COLO829 (cell line): ENCODE measurements at places on chromosomes 2 and 18.
A peak's percentile ranks its signal among the peaks of the same experiment; 100 is the strongest.

DNA sequence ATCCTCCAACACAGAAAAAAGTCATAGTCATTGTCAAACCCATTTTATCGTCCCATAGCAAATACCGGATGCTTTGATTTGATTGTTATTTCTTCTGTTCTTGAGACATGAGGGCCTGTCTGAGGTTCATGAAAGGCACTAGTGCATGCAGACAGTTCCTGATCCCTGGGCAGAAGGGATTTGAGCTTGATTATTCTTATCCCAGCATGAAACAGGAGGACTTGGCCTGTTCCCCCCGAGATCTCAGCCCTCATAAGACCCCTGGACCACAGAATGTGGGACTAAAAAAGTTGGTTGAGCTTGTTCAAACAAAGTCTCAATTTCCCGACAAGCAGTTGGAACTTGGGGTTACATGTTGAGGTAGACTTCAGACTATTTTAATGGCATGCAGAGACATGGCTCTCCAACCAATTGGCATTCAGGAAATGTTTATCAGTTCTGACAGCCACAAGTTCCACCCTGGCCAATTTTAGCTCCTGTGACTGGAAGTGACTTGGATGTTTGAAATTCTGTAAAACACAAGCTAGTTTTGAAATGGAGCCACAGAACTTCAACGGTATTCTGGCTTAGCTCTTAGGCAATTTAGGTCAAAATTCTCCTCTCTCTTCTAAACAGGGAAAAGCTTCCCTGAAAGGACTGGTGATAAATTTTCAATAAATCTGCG lies 366.9 kb upstream of the SLC14A2 start:
- no peak for DNase-seq

GRCh38 chr2:47695800-47696477 lies 87.0 kb upstream of the MSH6 start:
- DNase-seq: no peak

DNA sequence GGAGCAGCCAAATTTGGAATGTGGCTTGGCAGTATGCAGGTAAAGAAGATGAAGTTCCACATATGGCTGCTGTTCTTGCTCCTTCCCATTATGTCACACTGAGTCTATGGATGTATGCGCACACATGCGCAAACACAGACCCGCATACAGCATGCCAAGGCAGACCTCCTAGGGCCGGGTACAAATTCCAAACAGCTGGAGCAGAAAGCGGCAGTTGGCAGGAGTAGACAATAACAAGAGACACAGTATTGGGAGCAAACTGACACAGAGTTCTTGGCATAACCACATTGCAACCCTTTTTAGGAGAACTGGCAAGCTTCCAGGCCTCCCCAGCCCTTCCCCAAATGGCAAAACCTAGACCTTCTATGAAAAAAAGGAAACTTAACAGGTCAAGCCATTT lies 268.9 kb downstream of the SP3 start:
- no peak for DNase-seq

GRCh38 chr2:56177420-56178220 lies 6.2 kb upstream of the CCDC85A start:
- no peak for DNase-seq

- no peak for DNase-seq
Observed at GRCh38 chr2:104043864-104044263, 810.1 kb upstream of the POU3F3 start.

DNA sequence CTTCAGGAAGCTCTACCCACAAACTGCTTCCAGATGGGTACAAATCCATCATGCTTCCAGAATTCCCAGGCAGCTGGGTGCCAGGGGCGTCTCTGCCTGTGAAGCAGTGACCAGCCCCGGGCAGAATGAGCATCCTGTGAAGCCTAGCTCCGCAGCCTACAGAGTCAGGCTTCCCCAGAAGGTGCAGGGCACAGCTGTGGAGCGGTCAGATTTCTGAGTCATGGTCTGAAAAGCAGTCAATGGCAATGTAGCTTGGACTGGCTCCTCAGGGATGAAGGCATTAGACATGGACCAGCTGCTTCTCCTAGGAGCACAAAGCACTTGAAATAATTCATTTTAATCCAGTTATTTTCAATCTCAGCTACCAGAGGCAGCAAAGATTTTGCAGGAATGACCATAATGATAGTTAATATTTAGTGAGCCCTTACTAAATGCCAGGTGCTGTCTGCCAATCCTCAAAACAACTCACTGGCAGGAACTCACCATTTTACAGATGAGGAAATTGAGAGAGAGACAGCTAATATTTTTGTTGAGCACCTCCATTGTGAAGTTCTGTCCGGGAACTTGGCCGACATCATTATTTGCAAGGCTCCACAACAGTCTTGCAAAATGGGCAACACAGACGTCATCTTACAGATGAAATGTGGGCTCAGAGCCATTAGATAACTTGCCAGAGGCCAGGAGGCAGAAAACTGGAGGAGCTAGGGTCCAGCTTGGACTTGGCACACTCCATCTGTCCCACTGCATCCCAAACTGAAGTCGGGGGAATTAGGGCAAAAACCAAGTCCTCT lies 31.7 kb downstream of the ACMSD start:
- DNase-seq: no peak

- DNase-seq: peak; percentile 50
Observed at GRCh38 chr2:218898109-218898878, 17.6 kb downstream of the WNT10A start.

- no peak for DNase-seq
Observed at GRCh38 chr2:110940376-110940910, 180.3 kb upstream of the BCL2L11 start.

DNA sequence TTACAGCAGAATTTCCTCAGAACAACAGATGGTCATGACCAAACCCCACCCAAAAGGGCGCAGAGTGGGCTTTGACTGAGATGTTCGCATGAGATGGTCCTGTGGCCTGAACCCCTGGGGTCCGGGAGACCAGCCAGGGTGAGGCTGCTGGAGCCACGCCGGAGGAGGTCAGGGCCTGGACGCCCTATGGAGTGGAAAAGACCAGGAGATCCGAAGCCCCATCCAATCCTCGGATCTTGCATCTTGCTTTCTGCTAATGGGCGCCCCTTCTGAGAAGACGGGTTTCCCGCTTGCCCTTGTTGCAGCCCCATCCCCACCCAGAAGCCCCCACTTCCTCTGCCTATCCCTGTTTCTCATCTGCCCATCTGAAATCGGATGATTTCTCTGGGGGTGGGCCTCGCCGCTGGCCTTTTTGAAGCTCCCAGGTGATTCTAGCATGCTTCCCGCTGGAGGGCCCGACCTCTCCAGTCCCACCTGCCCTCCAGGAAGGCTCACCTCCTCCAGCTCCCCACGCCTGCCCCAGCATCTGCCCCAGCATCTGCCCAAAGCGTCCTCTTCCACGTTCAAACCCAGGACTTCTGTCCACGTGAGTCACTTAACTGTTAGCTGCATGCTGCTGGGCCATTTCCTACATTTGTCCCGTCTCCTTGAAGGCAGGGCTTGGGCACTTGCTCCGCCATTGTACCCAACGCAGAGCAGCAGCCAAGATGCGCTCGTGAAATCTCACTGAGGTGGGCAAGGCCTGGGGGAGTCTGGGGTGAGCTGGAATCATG lies 4.3 kb upstream of the CNDP1 start:
- no peak for DNase-seq

GRCh38 chr2:29583548-29584156 lies 337.7 kb downstream of the ALK start:
- DNase-seq: no peak
